ENCODE measurements at places on chromosomes 2 and 18.
A peak's percentile ranks its signal among the peaks of the same experiment; 100 is the strongest.

DNA sequence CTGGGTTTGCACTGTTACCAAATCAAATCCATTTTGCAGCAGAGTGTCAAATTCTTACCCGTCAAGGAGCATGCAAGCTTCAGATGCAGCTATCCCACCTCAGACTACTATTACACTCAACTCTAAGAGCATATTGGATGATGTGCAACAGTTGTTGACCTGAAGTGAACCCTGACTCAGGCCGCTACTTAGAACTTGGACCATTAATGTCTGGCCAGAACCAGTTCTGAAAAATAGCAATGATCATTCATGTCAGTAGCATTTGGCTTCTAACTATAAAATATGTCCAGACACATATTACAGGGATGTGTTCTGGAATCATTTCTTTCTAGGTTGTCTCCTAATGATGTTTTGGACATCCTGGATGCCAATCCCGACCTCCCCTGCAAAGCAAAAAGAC lies 135.5 kb upstream of the PKDCC start:
- DNase-seq, result no peak

DNA sequence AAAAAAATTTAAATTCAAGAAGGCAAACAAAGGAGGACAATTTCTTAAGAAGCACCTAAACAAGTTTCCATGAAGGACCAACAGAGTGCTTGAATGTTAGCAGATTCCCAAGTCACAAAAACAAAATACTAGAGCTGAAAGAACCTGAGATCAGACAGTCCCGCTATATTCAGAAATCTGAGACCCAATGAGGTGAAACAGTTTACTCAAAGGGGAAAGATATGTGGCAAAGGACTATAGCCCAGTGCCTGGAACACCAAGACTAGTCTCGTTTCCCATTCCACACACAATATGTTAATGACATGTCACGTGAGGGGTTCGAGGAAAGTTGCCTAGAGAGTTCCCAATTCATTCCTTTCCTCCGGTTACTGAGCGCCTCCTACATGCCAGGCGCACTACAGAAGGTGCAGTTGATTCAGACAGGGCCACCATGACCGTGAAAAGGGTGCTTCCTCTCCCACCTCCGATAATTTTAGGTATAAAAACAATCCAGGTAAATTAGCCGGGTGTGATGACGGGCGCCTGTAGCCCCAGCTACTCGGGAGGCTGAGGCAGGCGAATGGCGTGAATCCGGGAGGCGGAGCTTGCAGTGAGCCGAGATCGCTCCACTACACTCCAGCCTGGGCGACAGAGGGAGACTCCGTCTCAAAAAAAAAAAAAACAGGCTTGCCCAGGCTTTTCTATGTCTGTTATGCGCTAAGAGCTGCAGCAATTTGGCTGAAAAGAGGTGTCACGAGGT lies 617 bp downstream of the SRBD1 start:
- no peak for DNase-seq

DNA sequence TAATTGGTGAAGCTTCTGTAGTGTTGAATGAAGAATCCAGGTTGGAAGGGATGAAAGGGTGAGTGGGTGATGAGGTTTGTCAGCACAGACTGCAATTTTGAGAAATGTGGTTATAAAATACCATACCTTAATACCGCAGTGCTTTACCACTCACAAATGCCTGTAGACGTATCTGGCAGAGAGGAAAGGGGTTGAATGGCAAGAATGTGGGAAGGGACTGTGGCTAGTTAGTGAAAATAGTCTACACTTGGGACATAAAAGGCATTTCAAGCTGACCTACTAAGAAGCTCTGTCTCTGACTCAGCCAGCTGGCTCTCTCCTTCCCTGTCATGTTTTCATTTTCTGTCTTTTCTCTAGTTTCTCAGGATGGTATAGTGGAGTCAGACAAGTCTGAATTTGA lies 25.1 kb downstream of the CDK15 start:
- DNase-seq, result peak; percentile 36

GRCh38 chr2:170929686-170930050 lies 615 bp downstream of the GORASP2 start:
- DNase-seq, result no peak

DNA sequence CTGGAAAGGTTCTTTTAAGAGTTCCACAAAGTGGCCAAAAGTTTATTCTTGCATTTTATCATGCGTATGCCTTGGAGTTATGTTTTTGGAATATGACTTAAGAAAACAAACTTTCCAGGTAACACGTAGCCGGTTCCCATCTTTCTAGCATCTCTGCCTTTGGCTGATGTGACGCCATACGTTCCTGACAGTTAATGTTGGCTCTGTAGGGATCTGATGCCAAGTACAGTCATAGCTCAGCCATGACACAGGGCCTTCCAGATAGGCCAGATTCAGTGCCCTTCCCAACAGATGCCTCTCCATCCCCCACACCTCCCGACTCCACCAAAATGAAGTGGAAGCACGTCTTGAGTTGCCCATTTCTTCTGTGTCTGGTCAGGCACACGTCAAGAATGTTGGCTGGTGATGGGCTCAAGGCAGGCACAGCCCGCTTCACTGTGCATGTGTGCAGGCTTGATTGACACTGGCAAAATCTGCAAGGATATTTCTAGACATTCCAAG lies 51.0 kb upstream of the THOC1 start:
- no peak for DNase-seq

DNA sequence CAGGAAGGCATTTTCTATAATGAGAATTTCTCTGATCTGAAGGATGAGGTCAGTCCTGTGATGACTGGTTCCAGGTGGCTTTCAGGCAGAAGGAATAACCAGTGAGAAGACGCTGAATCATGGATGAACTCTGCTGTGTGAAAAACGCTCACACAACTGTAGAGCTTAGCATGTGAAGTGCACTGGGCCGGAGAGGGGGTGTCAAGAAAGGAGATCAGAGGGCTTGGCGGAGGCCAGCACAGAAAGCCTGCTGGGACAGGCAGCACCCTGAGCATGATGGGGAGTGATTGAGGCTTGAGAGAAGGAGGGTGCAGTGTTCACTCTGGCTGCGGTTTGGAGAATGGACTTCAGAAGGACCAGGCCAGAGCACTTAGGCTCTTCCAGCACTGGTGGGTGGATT lies 236.5 kb downstream of the TPGS2 start:
- DNase-seq, result no peak

- DNase-seq, result no peak
Observed at GRCh38 chr18:79574938-79575525, 104.6 kb upstream of the CTDP1 start.

DNA sequence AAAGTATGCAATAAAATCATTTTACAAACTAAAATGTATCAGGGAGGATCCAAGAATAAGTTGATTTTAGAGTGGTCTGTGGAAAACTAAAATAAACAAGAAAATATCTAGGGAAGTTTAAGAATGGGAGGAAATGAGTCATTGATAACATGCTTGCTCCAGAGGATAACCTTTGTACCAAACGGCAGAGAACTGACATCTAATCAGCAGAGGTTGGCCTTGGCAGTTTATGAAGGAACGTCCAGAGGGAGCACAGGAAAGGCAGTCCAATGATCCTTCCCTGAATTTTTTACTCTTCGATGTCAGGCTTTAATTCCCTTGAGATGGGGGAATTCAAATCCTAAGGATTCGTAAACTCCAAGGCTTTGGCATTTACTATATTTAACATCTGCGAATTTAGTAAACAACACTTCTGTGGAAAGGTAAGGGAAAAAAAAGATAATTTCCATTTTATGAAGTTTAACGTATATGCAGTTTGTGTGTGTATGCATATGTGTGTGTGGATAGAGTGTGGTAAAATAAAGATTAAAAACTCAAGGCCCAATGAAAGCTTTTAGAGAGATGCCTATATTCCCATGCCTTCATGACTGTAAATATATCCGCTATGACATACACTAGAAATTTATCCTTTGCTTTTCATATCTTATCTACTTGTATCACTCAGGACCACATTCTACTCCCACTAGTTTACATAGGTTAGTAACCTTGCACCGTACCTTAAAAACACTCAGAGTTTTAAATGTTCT lies 8.7 kb upstream of the INPP1 start:
- DNase-seq, result no peak

- no peak for DNase-seq
Observed at GRCh38 chr2:150339282-150339681, 148.2 kb downstream of the RND3 start.

DNA sequence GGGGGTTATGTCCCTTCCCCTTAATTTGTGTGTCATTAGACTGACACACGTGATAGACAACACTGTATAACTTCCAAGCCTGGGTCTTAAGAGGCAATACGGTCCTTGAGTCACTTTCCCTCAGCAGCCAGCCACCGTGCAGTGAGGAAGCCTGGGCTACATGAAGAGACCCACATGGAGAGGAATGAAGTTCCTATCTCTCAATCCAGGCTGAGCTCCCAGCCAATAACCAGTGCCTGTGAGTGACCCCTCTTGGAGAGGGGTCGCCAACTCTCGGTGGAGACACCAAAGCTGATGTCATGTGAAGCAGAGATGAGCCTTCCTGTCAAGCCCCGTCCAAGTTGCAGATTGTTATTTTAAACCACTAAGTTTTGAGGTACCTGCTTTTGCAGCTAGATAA lies 5.7 kb upstream of the WDSUB1 start:
- no peak for DNase-seq

GRCh38 chr2:170409164-170409535 lies 231.2 kb downstream of the MYO3B start:
- DNase-seq, result peak; percentile 23

DNA sequence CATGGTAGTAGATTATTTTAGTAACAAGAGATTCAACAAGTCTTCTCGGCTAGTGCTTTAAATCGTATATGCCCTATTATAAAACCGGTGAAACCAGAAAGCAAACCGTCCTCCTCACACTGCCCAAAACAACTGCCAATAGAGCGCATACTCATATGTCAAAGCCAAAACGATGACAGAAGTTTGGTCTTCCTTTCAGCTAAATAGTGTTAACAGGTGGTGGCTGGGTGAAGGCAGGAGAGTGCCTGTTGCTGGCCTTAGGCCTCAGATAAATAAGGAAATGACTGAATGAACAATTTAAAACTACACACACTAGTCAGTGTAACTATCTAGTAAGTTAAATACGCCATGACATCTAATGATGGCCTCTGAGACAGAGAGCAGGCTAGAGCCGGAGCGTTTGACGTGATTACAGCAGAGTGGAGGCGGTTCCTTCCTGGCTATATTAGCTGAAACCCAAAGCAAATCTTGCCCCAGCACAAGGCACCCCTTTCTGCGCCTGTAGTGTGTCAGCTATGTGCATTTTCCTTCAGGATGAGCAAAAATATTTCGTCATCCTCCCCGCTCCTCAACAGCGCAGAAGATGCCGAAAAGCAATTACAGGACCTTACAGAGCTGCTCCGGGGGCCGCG lies 1.6 kb downstream of the LONRF2 start:
- DNase-seq, result no peak

DNA sequence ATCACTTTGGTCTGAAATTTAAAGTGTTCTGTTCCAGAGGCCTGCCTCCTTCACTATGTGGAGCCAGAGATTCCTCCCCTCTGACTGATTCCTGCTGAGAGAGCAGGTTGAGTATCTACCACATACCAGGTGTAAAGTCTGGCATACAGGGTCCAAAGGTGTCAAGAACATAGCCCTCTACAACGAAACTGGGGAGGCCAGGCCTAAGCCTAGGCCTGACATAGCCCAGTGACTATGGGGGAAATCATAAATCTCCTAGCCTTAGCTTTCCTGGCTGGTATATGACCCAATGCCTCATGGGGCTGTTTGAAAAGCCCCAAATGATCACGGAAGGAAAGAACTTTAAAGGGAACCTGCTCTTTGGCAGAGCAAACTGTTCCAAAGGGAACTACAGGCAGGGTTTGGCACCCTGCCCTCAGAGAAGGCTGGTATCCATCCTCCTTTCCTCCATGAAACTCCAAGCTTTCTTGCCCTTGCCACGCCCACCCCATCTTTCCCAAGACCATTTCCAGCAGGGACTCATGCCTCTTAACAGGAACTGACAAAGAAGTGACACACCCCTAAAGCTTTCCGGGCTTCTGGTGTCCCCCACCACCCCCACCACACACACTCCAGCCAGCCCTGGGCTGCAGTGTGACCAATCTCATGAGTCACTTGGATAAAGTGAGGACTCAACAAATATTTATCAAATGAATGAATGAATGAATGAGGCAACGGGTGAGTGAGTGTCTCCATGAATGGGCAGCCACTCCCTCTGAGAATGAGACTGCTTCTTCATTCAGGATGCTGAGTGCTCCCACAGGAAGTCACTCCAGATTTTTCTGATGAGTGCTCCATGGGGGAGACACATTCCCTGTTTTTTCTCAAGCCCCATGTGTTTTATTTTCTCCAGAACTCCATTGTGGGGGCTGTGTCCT lies 114.5 kb upstream of the STPG4 start:
- peak; percentile 98 for DNase-seq

- DNase-seq, result no peak
Observed at GRCh38 chr2:86301009-86301408, 36.4 kb downstream of the REEP1 start.

DNA sequence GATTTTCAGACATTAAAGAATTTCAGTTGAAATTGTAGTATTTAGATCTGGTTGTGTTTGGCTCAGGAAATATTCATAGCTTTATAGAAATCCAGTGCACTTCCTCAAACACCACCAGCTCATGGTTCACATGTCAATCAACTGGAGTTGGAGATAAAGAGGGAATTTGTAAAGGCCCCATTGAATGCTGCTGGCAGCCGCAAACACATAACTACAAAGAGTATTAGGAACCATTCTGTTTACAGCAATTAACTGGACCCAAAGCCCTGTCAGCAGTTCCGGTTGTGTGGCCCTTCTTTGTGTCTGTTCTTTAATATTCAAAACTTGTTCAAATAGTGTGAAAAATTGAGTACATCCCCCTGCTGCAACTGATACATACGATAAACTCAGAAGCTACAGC lies 107.4 kb upstream of the LRRTM4 start:
- DNase-seq, result no peak

DNA sequence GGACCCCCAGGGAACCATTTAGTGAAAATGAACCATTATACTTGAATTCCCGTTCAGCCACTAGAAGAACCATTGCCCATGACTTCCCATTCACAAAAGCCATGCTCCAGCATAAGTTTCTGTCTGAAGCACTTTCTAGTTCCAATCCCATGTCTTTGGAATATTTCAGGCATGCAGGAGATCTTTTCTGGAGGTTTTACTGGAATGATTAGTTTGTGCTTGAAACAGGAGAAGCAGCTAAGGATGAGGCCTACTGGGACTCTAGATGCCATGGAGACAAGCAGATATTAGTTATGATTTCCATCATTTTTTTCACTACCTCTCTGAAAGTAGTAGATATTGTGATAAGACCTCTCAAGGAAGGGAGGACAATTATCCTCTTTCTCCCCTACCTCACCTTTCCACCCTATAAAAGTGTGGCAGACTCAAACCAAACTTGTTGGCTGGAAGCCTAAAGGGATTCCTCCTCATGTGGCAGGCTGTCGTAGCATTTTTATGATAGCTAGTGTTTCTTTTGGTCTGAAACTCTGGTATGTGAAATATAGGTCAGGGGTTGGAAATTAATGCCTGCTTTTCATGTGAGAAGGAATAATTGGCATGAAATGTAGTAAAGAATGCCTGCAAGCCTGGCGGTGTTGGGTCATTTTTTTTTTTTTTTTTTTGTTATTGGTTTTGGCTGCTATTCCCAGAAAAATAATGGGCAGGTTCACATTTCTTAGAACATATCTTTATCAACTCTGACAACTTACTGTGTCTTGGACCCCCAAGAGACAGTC lies 29.3 kb upstream of the MMADHC start:
- no peak for DNase-seq

- no peak for DNase-seq
Observed at GRCh38 chr2:66661253-66662173, 226.6 kb downstream of the MEIS1 start.

GRCh38 chr2:121865914-121866313 lies 110.5 kb downstream of the TSN start:
- no peak for DNase-seq
